ENCODE measurements at places on chromosomes 13 and 19. TPM values are rescaled to one million over a fixed set of nuclear protein-coding genes. Genes with fewer than 3 reads are reported as not detected.

The SH2D3A gene
- 5.1 TPM for total RNA-seq

The EHD2 gene
- 172 TPM for total RNA-seq

The CD22 gene
- not detected for total RNA-seq

- no peak for DNase-seq
Observed at GRCh38 chr13:39811051-39811450, 155.6 kb downstream of the COG6 start.

- peak; percentile 64 for DNase-seq
Observed at GRCh38 chr13:39942552-39943273, 287.3 kb downstream of the COG6 start.

DNA sequence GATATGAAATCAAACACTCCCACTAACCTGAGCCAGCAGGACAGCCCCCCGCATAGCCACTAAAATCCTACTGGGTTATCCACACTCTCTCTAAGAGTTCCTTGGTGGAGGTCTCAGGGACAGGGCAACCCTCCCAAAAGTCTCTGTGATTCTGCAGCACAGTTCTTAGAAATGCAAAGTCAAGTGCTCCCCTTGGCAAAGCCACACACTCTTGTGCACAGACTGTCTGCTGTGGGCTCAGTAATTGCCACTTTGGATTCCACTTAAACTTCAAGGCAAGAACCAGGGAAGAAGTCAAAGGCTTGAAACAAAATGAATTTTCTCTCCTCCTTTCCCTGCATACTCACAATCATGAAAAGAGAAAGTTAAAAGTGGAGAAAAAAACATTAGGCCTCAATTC is 61.5 kb downstream of the DOCK9 start:
- no peak for DNase-seq

DNA sequence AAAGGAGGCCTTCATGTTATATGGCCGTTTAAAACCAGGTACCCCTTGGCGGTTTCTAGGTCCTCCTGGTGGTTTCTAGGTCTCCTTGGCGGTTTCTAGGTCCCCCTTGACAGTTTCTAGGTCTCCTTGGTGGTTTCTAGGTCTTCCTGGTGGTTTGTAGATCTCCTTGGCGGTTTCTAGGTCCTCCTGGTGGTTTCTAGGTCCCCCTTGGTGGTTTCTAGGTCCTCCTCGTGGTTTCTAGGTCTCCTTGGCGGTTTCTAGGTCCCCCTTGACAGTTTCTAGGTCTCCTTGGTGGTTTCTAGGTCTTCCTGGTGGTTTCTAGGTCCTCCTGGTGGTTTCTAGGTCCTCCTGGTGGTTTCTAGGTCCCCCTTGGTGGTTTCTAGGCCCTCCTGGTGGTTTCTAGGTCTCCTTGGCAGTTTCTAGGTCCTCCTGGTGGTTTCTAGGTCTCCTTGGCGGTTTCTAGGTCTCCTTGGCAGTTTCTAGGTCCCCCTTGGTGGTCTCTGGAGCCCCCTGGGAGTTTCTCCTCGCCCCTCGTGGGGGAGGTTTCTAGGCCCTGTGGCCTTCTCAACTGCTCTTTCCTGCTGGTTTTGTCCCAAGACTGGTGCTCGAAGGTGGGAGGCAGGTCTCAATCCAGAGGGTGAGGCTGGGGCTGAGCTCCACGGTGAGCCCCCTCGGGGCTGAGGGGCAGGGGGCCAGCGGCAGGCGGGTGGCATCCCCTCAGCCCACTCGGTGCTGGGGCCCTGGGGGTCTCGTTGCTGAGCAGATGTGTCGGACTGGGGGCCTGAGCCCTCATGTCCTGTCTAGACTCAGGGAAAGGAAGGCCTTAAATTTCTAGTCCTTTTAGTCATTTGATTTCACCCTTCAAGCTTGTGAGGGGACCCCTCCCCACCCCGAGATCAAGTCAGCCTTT is 8.0 kb downstream of the HCN2 start:
- DNase-seq: no peak
